Activated naive CD4-positive, alpha-beta T cell treated with anti-CD3 and anti-CD28 coated beads for 36 hours (primary cell): ENCODE measurements at places on chromosomes 7 and 10.
A peak's percentile ranks its signal among the peaks of the same experiment; 100 is the strongest.

DNA sequence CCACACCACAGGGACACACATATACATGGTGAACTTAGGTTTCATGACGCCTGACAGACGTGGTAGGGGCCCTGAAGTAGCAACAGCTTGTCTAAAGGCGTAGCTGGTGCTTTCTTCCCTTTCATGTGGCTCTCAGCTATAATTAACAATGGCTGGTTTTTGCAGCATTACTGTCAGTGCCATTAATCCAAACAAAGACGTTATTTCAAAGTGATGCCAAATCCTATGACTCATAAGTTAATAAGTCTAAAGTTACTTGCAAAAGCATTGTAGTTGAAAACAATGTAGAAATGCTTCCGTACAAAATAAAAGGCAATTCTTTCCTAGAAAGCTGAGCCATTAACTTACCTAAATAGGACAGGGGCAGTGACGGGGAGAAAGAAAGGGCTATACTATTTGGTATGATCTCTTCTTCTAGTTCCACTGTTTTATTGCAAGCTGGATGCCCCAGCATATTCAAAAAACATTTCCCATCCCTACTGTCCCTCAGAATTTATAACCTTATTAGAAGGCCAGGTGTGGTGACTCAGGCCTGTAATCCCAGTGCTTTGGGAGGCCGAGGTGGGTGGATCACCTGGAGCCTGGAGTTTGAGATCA is 105.4 kb downstream of the ODAD2 start:
- DNase-seq, result no peak

- DNase-seq, result no peak
These were observed 984.4 kb upstream of the AUTS2 start for GRCh38 chr7:68613897-68614296.

DNA sequence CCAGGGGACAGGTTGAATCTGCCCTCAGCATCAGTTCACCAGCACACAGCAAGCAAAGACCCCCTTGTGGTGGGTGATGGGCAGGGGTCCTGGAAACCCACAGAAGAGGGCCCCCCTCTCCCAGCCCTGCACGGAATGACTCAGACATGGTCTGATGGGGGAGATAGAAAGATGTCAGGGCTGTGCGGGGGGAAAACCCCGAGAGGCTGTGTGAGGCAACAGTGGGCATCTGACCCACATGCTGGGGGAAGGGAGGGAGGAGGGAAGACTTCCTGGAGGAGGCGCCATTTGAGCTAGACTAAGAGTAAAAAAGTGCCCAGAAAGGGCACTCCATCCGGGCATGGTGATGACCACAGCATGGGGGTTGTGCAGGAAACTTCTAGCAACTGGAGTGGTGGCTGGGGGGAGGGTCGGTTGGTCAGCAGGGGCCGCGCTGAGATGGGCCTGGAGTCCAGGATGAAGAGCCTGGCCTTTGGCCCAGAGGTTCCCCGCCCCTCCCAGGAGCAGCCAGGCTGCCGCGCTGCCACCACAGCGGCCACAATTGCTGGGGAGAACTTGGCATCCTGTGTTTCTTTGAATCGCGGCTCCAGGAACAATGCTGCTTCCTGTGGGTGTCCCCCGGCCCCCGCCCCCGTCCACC is 2.5 kb downstream of the LFNG start:
- peak; percentile 89 for DNase-seq

DNA sequence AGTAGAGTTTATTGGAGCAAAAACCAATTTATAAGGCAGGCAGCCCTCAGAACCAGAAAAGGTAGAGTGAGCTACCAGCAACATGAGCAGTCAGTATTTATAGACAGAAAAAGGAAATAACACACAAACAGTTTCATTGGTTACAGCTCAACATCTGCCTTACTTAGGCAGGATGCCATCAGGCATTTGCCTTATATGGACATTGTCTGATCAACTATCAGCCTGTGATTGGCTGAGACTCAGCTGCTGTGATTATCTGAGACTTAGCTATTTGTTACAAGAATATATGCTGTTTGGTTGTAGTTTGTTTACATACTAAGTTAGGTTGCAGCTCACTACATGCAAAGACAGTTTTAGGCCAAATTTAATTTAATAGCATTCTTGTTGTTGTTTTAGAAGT is 60.4 kb upstream of the CDK1 start:
- DNase-seq, result no peak
